ENCODE measurements at places on chromosomes 1 and 21.

- peak; percentile 24 for DNase-seq
- H3K36me3 ChIP-seq: no peaks in the 10 kb centered on the region
- no peaks in the 10 kb centered on the region for H3K27me3 ChIP-seq
- peaks cover 27% of the 10 kb centered on the region for H3K4me1 ChIP-seq
- H3K4me3 ChIP-seq: peak overlapping the region; percentile 76
These were observed 668 bp downstream of the RNF11 start for GRCh38 chr1:51236531-51237350.

DNA sequence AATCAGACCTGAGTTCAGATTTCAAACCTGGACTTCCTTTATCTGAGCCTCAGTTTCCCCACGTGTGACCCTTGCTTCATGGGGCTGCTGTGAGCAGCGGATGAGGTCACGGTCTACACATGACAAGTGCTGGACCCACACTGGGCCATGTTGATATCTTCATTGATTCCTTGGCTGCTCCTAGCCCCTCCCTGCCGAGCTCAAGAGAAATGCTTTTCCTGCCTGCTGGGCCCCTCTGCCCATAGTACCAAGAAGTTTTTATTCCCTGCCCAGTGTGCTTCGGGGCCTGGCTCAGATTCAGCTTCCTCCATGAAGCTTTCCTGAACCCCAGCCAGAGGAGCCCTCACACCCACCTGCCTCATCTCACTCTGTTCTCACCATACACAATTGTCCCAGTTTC lies 181.6 kb downstream of the PTPRU start:
- no peak overlapping the region for H3K4me3 ChIP-seq
- H3K36me3 ChIP-seq: no peaks in the 10 kb centered on the region
- no peaks in the 10 kb centered on the region for H3K27me3 ChIP-seq
- H3K4me1 ChIP-seq: no peaks in the 10 kb centered on the region
- no peak for DNase-seq

- no peaks in the 10 kb centered on the region for H3K36me3 ChIP-seq
- DNase-seq: no peak
- no peaks in the 10 kb centered on the region for H3K4me1 ChIP-seq
- H3K27ac ChIP-seq: no peak overlapping the region
- H3K27me3 ChIP-seq: no peaks in the 10 kb centered on the region
These were observed 16.0 kb upstream of the SCCPDH start for GRCh38 chr1:246708166-246708565.

GRCh38 chr1:18178111-18178510 lies 70.5 kb downstream of the IGSF21 start:
- no peak overlapping the region for H3K27ac ChIP-seq
- H3K36me3 ChIP-seq: no peaks in the 10 kb centered on the region
- H3K4me3 ChIP-seq: no peak overlapping the region

DNA sequence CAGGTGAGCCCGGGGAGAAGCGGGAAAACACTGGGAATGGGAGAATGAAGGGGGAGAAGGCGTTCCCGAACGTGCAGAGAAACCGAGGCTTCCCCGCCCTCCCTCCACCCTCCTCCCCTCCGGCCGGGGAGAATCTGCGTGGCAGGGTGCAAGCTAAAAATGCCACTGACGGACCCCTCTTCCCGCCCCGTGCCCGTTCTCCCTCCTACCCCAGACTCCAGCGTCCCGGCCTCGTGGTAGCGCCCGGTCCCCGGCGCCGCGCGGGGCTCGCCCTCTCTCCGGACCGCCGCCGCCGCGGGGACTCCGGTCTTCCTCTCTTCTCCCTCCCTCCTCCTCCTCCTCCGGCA lies 81.6 kb upstream of the AK4 start:
- no peaks in the 10 kb centered on the region for H3K36me3 ChIP-seq
- DNase-seq: peak; percentile 20
- H3K4me1 ChIP-seq: no peaks in the 10 kb centered on the region
- no peaks in the 10 kb centered on the region for H3K27me3 ChIP-seq
- peak overlapping the region; percentile 52 for H3K4me3 ChIP-seq

DNA sequence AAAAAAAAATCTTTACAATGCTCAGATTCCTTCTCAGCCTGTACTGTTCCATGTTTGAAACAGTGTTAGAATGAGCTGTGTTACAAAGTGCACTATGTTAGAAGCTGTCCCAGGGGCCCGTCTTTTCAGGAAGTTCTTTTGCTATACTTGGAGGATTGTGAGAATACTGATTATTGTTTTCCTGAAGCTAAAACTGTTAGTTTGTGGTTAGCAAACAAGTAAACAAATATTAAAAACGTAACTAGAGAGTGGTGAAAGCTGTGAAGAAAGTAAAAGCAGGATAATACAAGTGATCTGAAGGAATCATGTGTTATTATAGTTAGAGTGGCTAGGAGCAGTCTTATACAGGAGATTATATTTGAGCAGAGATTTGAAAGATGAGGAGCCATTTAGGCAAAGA lies 35.6 kb downstream of the CAMSAP2 start:
- no peak overlapping the region for H3K27ac ChIP-seq
- H3K36me3 ChIP-seq: no peaks in the 10 kb centered on the region
- no peaks in the 10 kb centered on the region for H3K27me3 ChIP-seq
- H3K4me1 ChIP-seq: no peaks in the 10 kb centered on the region
- H3K4me3 ChIP-seq: no peak overlapping the region

DNA sequence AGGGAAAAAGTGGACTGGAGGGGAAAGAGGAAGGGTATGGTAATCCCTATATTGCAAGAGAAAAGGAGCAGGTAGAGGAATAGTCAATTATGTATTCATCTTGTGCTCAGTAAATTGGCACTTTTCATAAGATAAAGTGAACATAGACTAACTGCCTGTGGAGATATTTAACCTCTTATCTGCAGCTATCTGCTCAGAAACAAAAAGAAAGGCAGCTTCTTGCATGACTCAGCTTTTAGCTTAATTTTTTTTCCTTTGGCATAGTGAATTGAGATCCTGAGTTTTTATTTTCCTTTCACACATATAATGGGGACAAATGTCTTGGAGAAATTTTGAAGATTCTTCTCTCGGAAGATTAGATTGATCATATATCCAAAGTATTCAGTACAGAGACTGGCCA lies 127.6 kb upstream of the F3 start:
- H3K27ac ChIP-seq: no peak overlapping the region
- no peaks in the 10 kb centered on the region for H3K36me3 ChIP-seq
- DNase-seq: no peak
- H3K27me3 ChIP-seq: no peaks in the 10 kb centered on the region

DNA sequence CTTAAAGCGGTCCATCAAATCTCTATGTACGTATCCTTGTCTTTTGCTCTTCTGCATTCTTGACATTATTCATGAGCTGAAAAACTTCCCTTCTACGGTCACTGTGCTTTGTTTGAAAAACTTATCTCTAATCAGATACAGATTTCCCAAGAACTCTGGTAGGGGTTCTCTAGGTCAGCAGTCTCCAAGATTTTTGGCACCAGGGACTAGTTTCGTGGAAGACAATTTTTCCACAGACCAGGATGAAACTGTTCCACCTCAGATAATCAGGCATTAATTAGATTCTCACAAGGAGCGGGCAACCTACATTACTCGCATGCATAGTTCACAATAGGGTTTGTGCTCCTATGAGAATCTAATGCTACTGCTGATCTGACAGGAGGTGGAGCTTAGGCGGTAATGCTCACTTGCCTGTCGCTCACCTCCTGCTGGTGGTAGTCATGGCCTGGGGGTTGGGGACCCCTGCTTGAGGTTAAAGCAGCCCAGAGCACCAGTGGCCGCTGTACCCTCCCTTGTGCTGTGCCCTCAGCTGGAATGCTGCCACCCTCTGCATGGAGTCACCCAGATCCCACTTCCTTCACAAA lies 30.8 kb downstream of the AK2 start:
- no peak for DNase-seq
- no peaks in the 10 kb centered on the region for H3K36me3 ChIP-seq
- H3K27ac ChIP-seq: no peak overlapping the region
- no peaks in the 10 kb centered on the region for H3K27me3 ChIP-seq
- H3K4me1 ChIP-seq: peaks cover 8% of the 10 kb centered on the region

DNA sequence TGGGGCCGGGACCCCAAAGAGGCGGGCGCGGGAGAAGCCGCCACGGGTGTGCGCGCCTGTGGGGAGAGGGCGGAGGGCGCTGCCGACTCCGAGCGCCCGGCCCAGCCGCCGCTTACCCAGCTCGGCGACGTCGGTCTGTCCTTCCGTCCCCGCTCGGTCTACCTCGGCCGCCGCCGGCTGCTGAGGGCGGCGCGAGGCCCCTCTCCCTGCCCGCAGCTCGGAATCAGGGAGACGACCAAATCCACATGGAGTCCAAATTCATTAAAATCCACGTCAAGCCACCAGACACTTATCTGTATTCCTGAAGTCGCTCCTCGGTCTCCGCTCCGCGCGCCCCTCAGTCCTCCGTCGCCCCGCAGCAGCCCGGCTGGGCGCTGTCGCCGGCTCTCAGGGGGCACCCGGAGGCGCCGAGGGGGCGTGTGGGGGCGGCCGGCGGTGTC lies 637 bp downstream of the PLXNA2 start:
- no peaks in the 10 kb centered on the region for H3K27me3 ChIP-seq
- no peak for DNase-seq

DNA sequence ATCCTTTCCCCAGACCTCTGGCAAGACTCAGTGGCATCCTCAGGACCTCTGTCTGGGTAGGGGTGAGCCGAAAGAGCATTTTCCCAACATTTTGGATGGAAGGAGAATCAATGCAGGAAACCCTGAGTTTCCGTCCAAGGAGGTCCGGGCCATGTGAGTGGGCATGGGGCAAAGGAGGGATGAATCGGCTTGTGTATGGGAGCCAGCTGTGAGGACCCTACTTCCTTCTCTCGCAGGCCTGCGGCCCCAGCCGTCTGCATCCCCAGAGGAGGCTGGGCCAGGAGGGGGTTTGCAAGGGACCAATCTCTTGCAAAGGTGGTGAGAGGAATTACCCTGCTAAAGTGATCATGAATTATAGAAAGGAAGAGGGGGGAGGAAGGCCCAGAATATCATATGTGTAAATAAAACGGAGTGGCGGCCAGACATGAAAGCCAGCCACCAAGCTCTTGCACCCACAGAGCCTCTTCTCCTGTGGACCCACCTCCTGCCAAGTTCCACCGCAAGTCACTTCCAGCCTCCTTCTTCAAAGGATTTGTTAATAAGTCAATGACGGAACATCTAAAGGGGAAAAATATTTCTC lies 48.2 kb upstream of the POU3F1 start:
- no peak overlapping the region for H3K4me3 ChIP-seq
- H3K27me3 ChIP-seq: no peaks in the 10 kb centered on the region
- no peak for DNase-seq
- peaks cover 5% of the 10 kb centered on the region for H3K4me1 ChIP-seq
- H3K27ac ChIP-seq: no peak overlapping the region

- no peaks in the 10 kb centered on the region for H3K27me3 ChIP-seq
- no peak overlapping the region for H3K27ac ChIP-seq
- H3K36me3 ChIP-seq: no peaks in the 10 kb centered on the region
These were observed 29.5 kb downstream of the PEX14 start for GRCh38 chr1:10504249-10504648.

GRCh38 chr1:212944229-212944901 lies 6.0 kb upstream of the VASH2 start:
- no peaks in the 10 kb centered on the region for H3K4me1 ChIP-seq
- no peak overlapping the region for H3K27ac ChIP-seq
- no peaks in the 10 kb centered on the region for H3K36me3 ChIP-seq
- no peak overlapping the region for H3K4me3 ChIP-seq
- H3K27me3 ChIP-seq: peaks cover 5% of the 10 kb centered on the region

- H3K4me1 ChIP-seq: no peaks in the 10 kb centered on the region
- H3K27ac ChIP-seq: no peak overlapping the region
- no peaks in the 10 kb centered on the region for H3K27me3 ChIP-seq
These were observed 81.1 kb upstream of the CNTN2 start for GRCh38 chr1:204961765-204962419.

- no peaks in the 10 kb centered on the region for H3K27me3 ChIP-seq
- no peaks in the 10 kb centered on the region for H3K4me1 ChIP-seq
- DNase-seq: no peak
- H3K27ac ChIP-seq: no peak overlapping the region
- no peaks in the 10 kb centered on the region for H3K36me3 ChIP-seq
These were observed 51.5 kb upstream of the ZNF644 start for GRCh38 chr1:91073299-91073698.

GRCh38 chr1:245060684-245061374 lies 94.0 kb upstream of the KIF26B start:
- H3K4me3 ChIP-seq: no peak overlapping the region
- H3K36me3 ChIP-seq: no peaks in the 10 kb centered on the region

DNA sequence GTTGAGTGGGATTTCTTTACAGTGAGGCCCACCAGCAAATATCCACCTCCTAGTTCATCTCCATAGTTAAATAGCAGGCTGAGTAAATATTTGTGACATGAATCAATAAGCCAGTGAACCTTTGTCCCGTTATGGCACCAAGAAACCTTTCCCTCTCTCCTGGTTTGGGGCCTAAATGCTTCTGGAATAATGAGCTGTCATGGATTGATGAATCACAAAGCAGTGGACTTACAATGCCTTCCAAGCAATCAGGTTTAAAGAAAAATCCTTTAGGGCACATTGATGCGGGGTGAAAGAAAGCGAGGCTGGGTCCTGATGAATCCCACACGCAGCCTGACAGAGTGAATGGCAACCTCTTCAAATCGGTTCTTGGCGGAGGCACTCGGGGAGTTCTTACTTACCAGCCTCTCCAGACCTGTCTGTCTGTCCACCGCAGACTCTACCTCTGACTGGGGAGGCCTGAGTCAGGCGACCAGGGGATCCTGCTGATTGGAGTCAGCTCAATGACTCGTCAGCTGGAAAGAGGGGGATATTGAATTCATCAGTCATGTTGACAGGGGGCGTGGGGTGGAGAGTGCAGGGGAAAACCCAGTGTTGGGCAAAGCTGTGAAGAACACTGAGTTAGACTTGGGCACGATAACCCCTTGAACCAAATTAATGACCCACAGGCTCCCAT lies 247.3 kb downstream of the PLPP3 start:
- H3K36me3 ChIP-seq: no peaks in the 10 kb centered on the region
- no peak for DNase-seq
- H3K27me3 ChIP-seq: no peaks in the 10 kb centered on the region
- H3K4me1 ChIP-seq: peaks cover 5% of the 10 kb centered on the region

- DNase-seq: no peak
- no peaks in the 10 kb centered on the region for H3K36me3 ChIP-seq
- no peaks in the 10 kb centered on the region for H3K27me3 ChIP-seq
- H3K27ac ChIP-seq: no peak overlapping the region
- H3K4me1 ChIP-seq: no peaks in the 10 kb centered on the region
These were observed 13.1 kb downstream of the FAM78B start for GRCh38 chr1:166153525-166154314.

DNA sequence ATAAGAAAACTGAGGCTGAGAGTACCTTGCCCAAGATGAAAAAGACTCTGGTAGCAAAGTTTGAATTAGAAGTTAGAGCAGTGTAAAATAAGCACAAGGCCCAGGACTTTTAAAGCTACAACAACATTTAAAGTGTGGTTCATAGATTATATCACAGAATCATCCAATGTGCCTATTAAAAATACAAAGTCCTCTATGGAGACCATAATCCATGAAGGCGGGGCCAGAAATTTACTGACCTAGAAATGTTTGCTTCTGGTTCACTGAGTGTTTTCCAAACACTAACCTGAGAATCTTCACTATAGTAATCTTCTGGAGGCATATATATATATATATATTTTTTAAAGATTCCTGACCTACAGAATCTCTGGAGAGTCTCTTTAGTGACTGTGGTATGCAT lies 12.3 kb downstream of the DEPDC1 start:
- H3K4me1 ChIP-seq: no peaks in the 10 kb centered on the region
- H3K4me3 ChIP-seq: no peak overlapping the region
- no peak for DNase-seq
- H3K27ac ChIP-seq: no peak overlapping the region

GRCh38 chr21:39373634-39374033 lies 24.7 kb upstream of the HMGN1 start:
- no peak overlapping the region for H3K27ac ChIP-seq
- no peaks in the 10 kb centered on the region for H3K27me3 ChIP-seq
- no peak overlapping the region for H3K4me3 ChIP-seq
- no peak for DNase-seq
- H3K36me3 ChIP-seq: no peaks in the 10 kb centered on the region

Data from tibial nerve (tissue), 4 donors.